Right renal cortex interstitium (tissue), 3 donors: ENCODE measurements at places on chromosomes 12 and 14. TPM values are rescaled to one million over a fixed set of nuclear protein-coding genes. Genes with fewer than 3 reads are reported as not detected.

Gene KLRB1
- 6.2 TPM for polyA plus RNA-seq

Gene DTD2
- polyA plus RNA-seq: 14.1 TPM

Gene MARS1
- 108 TPM for polyA plus RNA-seq

Gene BCL2L14
- 0.13 TPM for polyA plus RNA-seq

Gene AQP2
- polyA plus RNA-seq: 104 TPM

Gene MMP19
- 0.47 TPM for polyA plus RNA-seq

Gene MYBPC1
- polyA plus RNA-seq: not detected

Gene WNK1
- polyA plus RNA-seq: 98.8 TPM

Gene GZMB
- 0.42 TPM for polyA plus RNA-seq

Gene KLHL28
- 15.1 TPM for polyA plus RNA-seq

Gene ACVR1B
- 58.9 TPM for polyA plus RNA-seq

Gene PRPH
- 0.28 TPM for polyA plus RNA-seq

Gene AKAP3
- 4.1 TPM for polyA plus RNA-seq

Gene GPR68
- polyA plus RNA-seq: 2.4 TPM

Gene SLC25A47
- polyA plus RNA-seq: not detected

Gene RIMBP2
- 16.6 TPM for polyA plus RNA-seq
